ENCODE measurements at places on chromosomes 7 and 10. TPM values are rescaled to one million over a fixed set of nuclear protein-coding genes. Genes with fewer than 3 reads are reported as not detected.

The POU6F2 gene
- 1.4 TPM for total RNA-seq

GRCh38 chr7:14836571-14837189, 65.9 kb downstream of the DGKB start:
- DNase-seq: no peak

DNA sequence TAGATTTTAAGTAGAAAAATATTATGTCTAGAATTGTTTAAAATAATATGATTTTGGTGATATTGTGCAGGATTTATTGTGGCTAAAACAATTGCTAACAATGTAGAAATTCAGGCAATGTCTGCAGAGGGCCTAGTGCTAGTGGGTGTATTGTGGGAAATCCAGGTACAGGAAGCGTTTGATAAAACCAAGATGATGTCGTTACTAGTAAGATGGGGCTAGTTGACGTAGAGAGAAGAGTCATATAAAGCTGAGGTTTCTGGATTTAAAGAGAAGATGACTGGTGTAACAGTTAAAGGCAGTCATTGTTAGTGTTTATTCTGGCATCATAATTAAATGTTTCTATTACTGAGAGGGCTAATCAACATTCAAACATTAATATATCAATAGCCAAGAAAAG, 43.5 kb downstream of the ADK start:
- DNase-seq: no peak

- DNase-seq: no peak
These were observed 117.2 kb downstream of the CLEC2L start for GRCh38 chr7:139640681-139641080.

The ECD gene
- 28.6 TPM for total RNA-seq

The FZD1 gene
- 17.9 TPM for total RNA-seq

DNA sequence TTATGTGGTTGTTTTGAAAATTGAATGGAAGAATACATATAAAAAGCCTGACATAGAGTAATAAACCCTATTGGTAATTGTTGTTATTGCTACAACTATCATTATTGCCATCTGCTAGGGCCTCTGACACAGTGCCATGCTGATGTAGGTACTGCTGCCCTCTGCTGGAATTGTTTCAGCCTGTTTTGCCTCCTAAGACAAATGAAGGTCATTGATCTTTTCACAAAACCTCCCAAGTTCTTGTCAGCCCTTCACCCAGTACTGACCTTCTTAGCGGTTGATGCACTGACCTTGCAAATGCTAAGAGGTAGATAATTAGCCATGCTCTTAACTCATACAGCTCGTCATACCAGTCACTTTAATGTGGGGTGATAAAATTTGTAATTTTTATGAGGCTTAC, 975.2 kb downstream of the SORCS1 start:
- no peak for DNase-seq

The SLC13A1 gene
- not detected for total RNA-seq

The MUC12 gene
- total RNA-seq: not detected

DNA sequence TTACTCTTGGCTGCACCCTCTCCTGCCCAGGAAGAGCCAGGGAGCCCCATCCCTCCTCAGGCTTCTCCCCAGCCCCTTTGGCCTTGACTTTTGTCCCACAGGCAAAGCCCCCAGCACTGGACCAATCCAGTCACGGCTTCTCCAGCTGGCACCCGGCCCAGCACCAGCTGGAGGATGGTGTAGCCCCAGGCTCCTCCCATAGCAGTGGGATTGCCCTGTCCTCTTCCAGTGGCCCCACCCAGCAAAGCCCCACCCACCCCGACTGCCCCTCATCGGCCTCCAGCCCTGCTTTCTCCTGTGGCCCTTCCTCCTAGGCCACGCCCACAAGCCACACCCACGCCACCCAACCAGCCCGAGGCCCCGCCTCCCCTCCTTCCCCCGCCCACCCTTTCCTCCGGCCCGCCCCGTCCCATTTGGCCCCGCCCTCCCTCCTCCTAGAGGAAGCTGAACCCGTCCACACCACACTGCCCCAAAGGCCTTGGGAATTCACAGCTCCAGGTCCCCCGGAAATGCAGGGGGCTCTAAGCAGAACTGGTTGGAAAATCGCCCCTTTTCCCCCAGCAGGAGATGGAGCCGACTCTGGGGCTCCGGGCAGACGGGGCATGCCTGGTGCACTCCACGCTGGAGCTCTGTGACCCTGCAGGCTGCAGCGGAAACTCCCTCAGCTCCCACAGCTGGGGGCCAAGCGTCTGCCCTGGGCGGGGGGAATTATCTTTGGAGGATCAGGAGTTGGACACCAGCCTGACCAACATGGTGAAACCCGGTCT, 25.2 kb downstream of the GET4 start:
- peak; percentile 88 for DNase-seq

The TBX20 gene
- total RNA-seq: 0.61 TPM

The ANKRD7 gene
- total RNA-seq: not detected

DNA sequence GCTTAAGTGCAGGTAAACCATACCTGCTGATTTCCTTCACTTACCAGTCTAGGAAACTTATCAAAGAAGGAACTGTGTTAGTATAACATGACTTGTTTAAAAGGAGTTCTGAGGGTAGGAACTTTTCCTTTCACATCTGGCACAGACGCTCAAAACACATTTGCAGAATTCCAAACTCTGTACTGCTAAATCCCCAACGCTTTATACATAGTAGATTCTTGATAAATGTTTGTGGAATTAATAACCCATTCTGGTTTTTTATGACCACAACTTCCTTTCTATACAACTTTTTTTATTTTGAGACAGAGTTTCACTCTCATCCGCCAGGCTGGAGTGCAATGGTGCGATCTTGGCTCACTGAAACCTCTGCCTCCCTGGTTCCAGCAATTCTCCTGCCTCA, 7.7 kb upstream of the TRUB1 start:
- no peak for DNase-seq

GRCh38 chr7:105346593-105347322, 42.0 kb downstream of the SRPK2 start:
- DNase-seq: no peak

The HMX3 gene
- total RNA-seq: not detected

The NUTM2A gene
- total RNA-seq: 1.6 TPM

- DNase-seq: no peak
These were observed 93.5 kb upstream of the PPP1R9A start for GRCh38 chr7:94813917-94814316.

DNA sequence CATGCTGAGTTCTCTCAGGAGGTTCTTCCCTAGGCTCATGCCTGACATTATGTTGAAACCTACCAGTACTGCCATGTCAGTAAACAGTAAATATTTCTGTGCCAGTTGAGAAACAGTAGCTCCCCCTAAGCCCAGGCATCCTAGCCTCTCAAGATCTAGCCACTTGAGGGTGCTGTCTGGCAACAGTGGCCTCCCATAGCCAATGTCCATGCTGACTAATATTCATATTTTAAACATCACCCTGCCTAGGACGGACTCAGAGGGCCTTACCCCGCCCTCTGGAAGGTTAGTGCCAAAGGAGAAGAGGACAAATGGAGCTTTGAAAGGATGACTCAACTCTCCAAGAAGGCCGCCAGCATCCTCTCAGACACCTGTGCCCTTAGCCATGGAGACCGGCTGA, 7.7 kb downstream of the ACSM6 start:
- no peak for DNase-seq

The AGBL3 gene
- total RNA-seq: 1.0 TPM

GRCh38 chr7:152137476-152138025, 112.1 kb downstream of the GALNT11 start:
- no peak for DNase-seq

DNA sequence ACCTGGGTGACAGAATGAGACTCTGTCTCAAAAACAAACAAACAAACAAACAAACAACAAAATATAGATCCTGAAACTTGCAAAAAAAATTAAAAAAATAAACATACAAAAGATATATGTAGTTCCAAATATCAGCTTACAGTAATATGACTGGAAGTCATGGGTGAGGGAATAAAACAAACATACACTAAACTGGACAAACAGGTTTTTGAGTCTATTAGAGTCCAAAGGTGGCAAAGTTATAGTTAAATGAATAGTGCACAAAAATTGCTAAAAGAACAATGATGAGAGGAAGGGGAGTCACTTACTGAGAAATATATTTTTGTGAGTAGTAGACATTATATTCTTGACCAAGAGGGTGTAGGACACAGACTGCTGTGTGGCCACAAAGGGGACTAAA, 16.7 kb upstream of the RSBN1L start:
- no peak for DNase-seq

GRCh38 chr7:113410796-113411195, 292.4 kb upstream of the SMIM30 start:
- no peak for DNase-seq

The ABCC2 gene
- total RNA-seq: 5.2 TPM

GRCh38 chr7:94700926-94701554, 45.1 kb upstream of the SGCE start:
- no peak for DNase-seq

- no peak for DNase-seq
These were observed 307.8 kb downstream of the GPAM start for GRCh38 chr10:111875725-111876124.

- DNase-seq: no peak
These were observed 23.6 kb downstream of the ZNF783 start for GRCh38 chr7:149285603-149286002.

The DGKI gene
- not detected for total RNA-seq

The IDI2 gene
- not detected for total RNA-seq

GRCh38 chr7:152876749-152877148, 117.2 kb downstream of the ACTR3B start:
- no peak for DNase-seq

The DYDC1 gene
- 0.71 TPM for total RNA-seq

GRCh38 chr10:22447068-22447467, 101.8 kb downstream of the SPAG6 start:
- DNase-seq: no peak

DNA sequence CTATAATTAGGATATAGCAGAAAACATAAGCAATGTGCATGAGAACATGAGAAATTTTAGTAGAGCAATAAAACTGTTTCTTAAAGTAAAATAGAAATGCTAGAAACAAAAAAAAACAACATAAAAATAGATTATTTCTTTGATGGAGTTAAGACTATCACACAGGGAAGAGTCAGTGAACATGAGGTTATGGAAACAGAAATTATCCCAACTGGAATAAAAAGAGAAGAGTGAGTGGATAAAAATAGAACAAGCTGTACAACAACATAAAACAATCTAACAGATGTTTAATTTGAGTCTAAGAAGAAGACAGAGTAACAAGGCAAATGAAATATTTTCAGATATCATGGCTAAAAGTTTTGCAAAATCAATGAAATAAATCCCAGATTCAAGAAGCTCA, 7.5 kb upstream of the OR6B1 start:
- no peak for DNase-seq

- no peak for DNase-seq
These were observed 284.4 kb upstream of the PFKP start for GRCh38 chr10:2782950-2783349.

The CCDC71L gene
- total RNA-seq: 24.6 TPM

DNA sequence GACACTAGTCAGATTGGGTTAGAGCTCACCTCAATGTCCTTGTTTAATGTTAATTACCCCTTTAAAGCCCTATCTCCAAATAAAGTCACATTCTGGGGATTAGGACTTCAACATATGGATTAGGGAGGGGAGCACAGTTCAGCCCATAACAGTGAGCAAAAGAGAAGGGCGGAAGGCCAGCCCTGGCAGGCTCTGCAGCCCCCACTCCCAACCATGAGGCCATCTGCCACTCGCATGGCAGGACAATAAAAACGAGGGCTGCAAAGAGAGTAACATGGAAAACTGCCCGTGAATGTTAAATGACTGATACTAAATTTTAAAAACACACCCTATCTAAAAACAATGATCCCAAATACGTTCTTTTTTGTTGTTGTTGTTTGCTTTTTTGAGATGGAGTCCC, 38.7 kb downstream of the RGS10 start:
- no peak for DNase-seq

DNA sequence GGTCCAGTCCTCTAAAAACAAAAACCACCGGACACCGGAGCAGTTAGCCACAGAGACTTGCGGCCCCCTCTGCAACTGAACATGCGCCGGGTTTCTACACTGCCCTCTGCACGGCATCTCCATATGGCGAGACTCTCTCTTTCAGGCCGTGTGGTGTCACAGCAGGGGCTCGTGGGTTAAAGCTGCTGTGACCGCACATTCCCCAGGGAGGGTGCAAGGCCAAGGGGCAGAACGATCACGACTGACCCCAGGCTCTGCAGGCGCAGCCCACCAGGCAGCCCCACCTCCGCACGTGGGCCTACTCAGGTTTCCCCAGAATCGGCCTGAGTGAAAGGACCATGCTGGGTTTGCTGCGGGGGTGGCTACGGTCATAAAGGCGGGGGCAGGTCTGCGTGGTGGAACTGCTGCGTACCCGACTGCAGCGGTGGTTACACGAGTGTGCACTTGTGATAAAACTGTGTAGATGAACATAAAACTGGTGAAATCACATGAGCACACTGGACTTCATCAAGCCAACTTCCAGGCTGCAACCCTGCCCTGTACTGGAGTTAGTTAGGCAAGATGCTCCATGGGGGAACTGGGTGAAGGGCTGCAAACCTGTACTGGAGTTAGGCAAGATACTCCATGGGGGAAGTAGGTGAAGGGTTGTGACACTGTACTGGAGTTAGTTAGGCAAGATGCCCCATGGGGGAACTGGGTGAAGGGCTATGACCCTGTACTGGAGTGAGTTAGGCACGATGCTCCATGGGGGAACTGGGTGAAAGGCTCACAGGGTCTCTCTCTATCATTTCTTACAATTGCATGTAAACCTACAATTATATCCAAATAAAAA, 81.4 kb upstream of the PPP2R2D start:
- no peak for DNase-seq

The SRGN gene
- total RNA-seq: 96.4 TPM

The GPC2 gene
- total RNA-seq: 2.2 TPM

The HOXA4 gene
- 1.8 TPM for total RNA-seq

GRCh38 chr7:25926891-25927625, 224.9 kb upstream of the NFE2L3 start:
- DNase-seq: no peak

DNA sequence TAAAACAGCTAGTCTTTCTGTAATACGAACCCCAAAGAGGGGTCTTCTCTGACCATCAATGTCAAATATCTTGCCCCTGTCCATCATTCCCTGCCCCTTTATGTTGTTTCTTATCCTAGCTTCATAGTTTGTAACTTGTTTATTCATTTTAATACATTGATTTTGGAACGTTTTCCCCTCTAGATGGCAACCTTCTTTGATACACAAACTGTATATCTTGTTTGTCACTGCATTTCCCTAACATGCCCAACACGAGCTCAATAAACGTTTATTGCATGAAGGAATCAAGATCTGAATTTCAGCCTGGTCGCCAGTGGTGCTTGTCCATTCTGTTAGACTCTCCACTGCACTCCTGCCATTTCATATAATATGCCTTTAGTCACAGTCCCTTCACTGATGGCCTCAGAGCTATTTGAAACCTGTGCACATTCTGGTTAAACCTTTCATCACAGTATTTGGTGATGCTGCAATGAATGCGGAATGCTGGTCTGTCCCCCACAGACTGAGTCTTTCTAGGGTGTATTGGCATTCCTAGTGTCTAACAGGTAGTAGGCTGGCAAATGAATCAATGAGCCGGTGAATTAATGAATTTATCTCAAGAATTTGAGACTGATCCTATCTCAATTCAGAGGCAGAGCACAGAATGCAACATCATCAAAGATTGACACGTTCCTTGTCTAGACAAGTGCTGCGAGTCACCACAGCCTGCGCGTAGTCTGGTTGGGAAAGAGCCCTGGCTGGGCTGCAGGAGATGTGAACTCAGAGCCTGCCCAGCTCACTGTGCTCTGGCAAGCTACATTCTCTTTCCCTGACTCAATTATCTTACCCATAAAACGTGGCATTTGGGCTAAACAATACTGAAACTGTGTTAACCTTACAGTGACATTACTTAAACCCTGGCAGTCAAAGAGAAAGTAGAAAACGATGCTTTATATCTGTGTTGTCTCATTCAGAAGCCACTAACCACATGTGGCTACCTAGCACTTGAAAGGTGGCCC, 55.2 kb upstream of the FRMD4A start:
- no peak for DNase-seq

The TDRD1 gene
- total RNA-seq: not detected

All from upper lobe of left lung (tissue), 6 donors.